ENCODE measurements at places on chromosomes 5 and 9. TPM values are rescaled to one million over a fixed set of nuclear protein-coding genes. Genes with fewer than 3 reads are reported as not detected.

SLC34A3 gene
- not detected for total RNA-seq

DNA sequence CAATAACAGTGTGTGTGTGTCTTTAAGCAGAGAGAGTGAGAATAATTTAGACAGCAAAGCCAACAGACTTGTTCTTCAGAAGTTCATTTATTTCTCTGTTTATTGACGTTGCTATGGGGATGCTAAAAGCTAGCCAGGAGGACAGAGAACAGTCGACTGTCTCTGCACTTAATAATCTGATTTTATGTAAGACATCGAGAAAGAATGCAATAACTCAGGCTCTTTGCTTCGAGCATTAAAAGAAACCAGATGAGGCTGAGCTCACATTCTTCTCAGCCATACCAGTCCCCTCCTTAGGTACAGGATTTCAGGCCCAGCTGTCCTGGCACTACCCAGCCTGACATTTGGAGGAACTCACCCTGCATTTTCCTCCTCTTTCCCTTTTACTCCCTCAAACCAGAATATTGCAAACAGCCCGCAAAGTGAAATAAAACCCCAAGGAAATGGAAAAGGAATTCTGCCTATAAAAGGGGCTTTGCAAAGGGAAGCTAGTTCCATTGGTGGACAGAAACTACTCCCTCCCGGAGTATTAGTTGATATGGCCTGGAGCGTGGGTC is 44.5 kb upstream of the DPYSL3 start:
- no peak for DNase-seq

DNA sequence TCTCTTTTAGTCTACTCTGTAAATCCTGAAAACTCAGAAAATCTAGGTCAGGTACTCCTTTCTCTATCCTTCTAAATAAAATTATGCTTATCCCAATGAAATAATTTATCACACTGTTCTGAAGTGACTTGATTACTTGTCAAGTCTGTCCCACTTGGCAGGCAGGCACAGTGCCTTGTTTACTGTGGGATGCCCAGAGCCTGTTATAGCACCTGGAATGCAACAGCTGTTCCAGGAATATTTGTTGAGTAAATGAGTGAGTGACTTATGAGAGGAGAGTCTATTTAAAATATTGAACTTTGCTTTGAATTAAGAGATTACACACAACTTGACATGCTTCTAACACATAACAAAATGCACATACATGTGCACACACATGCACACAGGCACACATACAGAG is 130.0 kb downstream of the MPDZ start:
- no peak for DNase-seq

DNA sequence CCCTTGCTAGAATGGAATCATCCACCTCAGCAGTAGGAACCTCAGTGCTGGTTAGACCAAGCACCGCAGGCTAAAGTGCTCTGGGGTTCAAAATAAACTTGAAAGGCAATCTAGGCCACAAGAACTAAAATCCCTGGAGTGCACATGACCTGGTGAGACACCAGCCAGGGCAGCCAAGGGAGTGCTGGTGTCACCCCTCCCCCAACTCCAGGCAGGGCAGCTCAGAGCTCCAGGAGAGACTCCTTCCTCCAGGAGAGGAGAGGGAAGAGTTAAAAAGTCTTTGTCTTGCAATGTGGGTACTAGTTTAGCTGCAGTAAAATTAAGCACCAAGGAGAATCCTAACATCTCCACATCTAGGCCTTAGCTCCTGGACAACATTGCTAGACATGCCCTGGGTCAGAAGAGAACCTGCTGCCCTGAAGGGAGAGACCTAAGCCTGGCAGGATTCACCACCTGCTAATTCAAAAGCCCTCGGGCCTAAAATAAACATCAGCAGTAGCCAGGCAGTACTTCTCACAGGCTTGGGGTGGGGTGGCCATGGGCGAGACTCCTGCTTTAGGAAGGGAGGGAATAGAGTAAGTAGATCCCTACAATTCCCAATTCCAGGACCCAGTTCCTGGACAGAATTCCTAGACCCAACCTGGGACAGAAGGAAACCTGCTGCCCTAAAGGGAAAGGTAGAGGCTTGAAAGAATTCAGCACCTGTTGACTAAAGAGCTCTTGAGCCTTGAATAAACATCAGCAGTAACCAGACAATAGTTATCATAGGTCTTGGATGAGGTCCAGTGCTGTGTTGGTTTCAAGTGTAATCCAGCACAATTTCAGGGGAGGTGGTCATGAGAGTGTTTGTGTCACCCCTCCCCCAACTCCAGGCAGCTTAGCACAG is 25.8 kb downstream of the UGT3A2 start:
- no peak for DNase-seq

GRCh38 chr5:80745490-80745889 is 90.7 kb upstream of the DHFR start:
- DNase-seq: no peak

- no peak for DNase-seq
These were observed 597.2 kb downstream of the LRRC70 start for GRCh38 chr5:63175850-63176249.
